ENCODE measurements at places on chromosomes 2 and 18.
A peak's percentile ranks its signal among the peaks of the same experiment; 100 is the strongest.

GRCh38 chr2:44943693-44944101 is 2.2 kb downstream of the SIX3 start:
- H3K4me3 ChIP-seq, result peak overlapping the region; percentile 39
- peaks cover 69% of the 10 kb centered on the region for H3K27me3 ChIP-seq
- H3K36me3 ChIP-seq, result no peaks in the 10 kb centered on the region
- H3K4me1 ChIP-seq, result peaks cover 41% of the 10 kb centered on the region
- H3K27ac ChIP-seq, result no peak overlapping the region

DNA sequence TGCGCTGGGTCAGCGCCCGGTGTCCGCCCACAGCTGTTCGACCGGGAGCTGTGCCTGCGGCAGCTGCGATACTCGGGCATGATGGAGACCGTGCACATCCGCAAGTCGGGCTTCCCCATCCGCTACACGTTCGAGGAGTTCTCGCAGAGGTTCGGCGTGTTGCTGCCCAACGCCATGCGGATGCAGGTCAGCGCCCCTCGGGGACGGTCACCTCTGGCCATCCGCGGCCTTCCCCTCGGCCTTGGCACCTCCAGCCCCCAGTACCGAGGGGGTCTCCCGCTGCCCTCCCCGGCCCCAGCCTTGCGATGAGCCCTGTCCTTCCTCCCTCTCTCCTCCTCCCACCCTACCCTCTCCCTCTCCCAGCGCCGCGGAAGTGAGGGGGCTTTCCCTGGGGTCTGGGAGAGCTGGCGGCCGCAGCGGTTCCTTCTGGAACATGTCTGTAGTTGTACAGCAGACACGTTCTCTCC is 53.2 kb upstream of the GPR17 start:
- no peak for DNase-seq
- no peaks in the 10 kb centered on the region for H3K4me1 ChIP-seq
- no peak overlapping the region for H3K4me3 ChIP-seq
- no peak overlapping the region for H3K27ac ChIP-seq
- no peaks in the 10 kb centered on the region for H3K27me3 ChIP-seq

GRCh38 chr2:240505910-240506309 is 51.9 kb downstream of the ANKMY1 start:
- no peak for DNase-seq
- H3K27ac ChIP-seq, result no peak overlapping the region
- no peak overlapping the region for H3K4me3 ChIP-seq
- no peaks in the 10 kb centered on the region for H3K27me3 ChIP-seq

DNA sequence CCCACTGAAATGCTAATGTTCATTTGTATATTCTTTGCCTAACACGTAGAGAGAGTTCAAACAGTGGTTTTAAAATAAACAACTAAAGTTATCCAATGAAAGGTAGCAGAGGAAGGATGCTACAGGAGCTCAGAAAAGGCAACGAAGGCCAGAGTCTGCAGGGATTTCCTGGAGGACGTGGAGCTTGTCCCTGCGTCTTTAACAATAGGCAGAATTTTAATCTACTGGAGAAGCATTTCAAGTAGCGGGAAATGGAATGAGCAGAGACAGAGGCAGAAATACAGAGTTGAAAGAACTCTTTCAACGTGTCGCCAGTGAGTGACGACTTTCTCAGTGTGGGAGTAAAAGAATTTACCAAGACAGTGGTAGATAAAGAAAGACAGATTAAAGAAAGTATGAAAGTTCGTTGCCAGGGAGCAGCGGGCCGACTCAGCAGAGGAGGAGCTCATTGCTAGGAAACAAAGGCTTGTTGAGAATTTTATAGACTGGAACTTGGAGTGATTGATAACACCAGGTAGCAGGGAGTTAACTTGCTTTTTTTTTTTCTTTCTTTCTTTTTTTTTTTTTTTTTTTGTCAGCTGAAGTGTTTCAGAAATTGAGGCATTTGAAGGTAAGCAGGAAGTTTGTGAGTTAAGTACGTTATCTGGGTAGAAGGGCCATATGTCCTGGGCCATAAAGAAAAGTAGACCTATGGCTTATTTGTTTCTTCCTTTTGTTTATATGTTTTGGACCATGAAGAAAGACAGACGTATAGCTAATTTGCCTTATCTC is 625 bp upstream of the NBAS start:
- H3K4me3 ChIP-seq, result peak overlapping the region; percentile 97
- H3K4me1 ChIP-seq, result peaks cover 4% of the 10 kb centered on the region
- no peaks in the 10 kb centered on the region for H3K27me3 ChIP-seq
- no peak overlapping the region for H3K27ac ChIP-seq
- no peak for DNase-seq
- no peaks in the 10 kb centered on the region for H3K36me3 ChIP-seq

DNA sequence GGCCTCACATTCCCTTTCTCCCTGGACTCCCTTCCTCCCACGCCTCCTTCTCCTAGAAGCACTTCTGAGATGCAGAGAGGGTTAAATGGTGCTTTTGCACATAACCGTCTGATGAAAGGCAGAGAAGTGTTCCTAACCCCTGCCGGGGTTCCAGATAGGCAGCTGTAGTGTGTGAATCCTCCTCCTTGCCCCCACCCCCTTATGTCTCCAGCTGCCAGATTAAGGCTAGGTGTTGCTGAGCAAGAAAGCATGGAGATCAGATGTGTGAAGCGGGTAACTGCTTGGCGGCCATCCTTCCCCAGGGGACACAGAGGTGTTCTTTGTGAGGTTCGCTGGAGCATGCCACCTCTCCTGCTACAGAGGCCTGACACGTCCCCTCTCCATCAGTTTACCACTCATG is 88.3 kb downstream of the NRP2 start:
- peaks cover 10% of the 10 kb centered on the region for H3K36me3 ChIP-seq
- no peak for DNase-seq
- H3K27me3 ChIP-seq, result no peaks in the 10 kb centered on the region
- no peaks in the 10 kb centered on the region for H3K4me1 ChIP-seq
- no peak overlapping the region for H3K27ac ChIP-seq

GRCh38 chr2:203656522-203657287 is 49.7 kb upstream of the CD28 start:
- no peak overlapping the region for H3K27ac ChIP-seq
- H3K36me3 ChIP-seq, result no peaks in the 10 kb centered on the region
- no peak overlapping the region for H3K4me3 ChIP-seq
- peaks cover 3% of the 10 kb centered on the region for H3K4me1 ChIP-seq

- no peaks in the 10 kb centered on the region for H3K4me1 ChIP-seq
- H3K4me3 ChIP-seq, result no peak overlapping the region
- H3K27ac ChIP-seq, result no peak overlapping the region
Measured at GRCh38 chr2:23327887-23328286, 57.1 kb upstream of the KLHL29 start.

GRCh38 chr2:55957142-55957541 is 33.6 kb upstream of the EFEMP1 start:
- H3K27me3 ChIP-seq, result no peaks in the 10 kb centered on the region
- H3K36me3 ChIP-seq, result no peaks in the 10 kb centered on the region
- no peak overlapping the region for H3K4me3 ChIP-seq
- H3K4me1 ChIP-seq, result no peaks in the 10 kb centered on the region

DNA sequence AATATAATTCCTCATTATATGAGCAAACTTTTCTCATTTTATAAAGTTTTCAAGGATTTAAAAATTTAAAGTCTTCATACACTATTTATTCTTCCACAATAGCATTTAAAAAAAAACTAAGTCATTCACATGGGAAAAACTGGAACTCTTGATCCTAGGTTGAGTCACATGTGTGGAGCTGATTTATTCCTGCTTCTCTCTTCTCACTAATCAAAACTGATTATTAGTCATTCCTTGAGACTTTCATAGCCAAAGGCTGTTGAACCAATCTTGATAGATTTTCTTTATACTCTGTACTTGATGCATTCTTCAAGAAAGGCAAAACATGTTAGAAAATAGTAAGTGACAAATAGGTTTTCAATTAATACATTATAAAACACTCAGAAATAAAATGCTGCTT is 27.4 kb downstream of the NR4A2 start:
- no peaks in the 10 kb centered on the region for H3K4me1 ChIP-seq
- no peaks in the 10 kb centered on the region for H3K27me3 ChIP-seq
- no peak overlapping the region for H3K27ac ChIP-seq
- no peak overlapping the region for H3K4me3 ChIP-seq
- no peak for DNase-seq

- no peak for DNase-seq
- H3K4me1 ChIP-seq, result no peaks in the 10 kb centered on the region
- no peak overlapping the region for H3K27ac ChIP-seq
- H3K27me3 ChIP-seq, result no peaks in the 10 kb centered on the region
Measured at GRCh38 chr2:233498126-233498525, 68.5 kb downstream of the USP40 start.

GRCh38 chr18:35938562-35938961 is 33.9 kb upstream of the RMP24 start:
- H3K4me1 ChIP-seq, result no peaks in the 10 kb centered on the region
- DNase-seq, result no peak
- H3K36me3 ChIP-seq, result peaks cover 23% of the 10 kb centered on the region

- H3K36me3 ChIP-seq, result no peaks in the 10 kb centered on the region
- no peaks in the 10 kb centered on the region for H3K4me1 ChIP-seq
- H3K27ac ChIP-seq, result no peak overlapping the region
- H3K4me3 ChIP-seq, result no peak overlapping the region
- no peak for DNase-seq
Measured at GRCh38 chr2:133836691-133837345, 268.6 kb upstream of the NCKAP5 start.

GRCh38 chr18:42310956-42311355 is 355.9 kb downstream of the PIK3C3 start:
- no peaks in the 10 kb centered on the region for H3K27me3 ChIP-seq
- no peak overlapping the region for H3K27ac ChIP-seq
- no peak for DNase-seq

DNA sequence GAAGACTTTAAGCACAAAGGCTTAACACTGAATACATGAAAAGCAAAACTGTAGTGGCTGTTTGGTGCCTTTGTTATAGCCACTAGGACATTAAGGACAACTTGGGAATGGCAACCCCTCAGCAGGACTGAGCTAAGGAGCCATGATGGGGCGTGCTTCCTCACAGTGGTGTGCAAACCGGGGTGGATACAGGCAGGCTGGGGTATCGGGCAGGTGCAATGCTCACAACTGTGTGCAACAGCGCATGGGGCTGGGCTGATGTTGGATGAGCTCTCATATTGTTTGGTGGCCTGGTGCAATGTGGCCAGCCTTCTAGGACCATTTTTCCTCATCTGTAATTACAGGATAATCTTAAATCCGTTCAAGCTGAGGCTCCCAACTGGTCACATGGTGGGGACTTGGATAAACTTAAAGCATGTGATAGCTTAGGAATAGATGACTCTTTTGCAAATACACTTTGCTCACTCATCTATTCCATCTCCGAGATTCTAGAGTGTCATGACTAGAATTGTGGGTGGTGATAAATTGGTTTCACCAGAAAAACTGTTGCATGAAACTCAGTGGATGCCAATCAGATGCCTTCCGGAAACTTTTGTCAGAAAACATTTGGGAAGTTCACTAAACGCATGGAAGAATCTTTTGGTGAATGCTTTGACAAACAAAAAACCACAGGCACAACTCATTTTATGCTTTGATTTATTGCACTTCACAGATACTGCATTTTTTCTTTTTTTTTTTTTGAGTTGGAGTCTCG is 116.5 kb downstream of the PXDN start:
- H3K27ac ChIP-seq, result no peak overlapping the region
- peaks cover 14% of the 10 kb centered on the region for H3K36me3 ChIP-seq
- no peak for DNase-seq
- H3K4me3 ChIP-seq, result no peak overlapping the region

All from H1 (cell line).